CD4-positive, alpha-beta memory T cell (primary cell): ENCODE measurements at places on chromosomes 1 and 21.

GRCh38 chr1:81287411-81288080 is 513.2 kb upstream of the ADGRL2 start:
- no peak for DNase-seq

- DNase-seq = no peak
These were observed 75.5 kb downstream of the ASTN1 start for GRCh38 chr1:177088966-177089365.

GRCh38 chr1:51425273-51425672 is 93.8 kb downstream of the EPS15 start:
- DNase-seq = no peak

DNA sequence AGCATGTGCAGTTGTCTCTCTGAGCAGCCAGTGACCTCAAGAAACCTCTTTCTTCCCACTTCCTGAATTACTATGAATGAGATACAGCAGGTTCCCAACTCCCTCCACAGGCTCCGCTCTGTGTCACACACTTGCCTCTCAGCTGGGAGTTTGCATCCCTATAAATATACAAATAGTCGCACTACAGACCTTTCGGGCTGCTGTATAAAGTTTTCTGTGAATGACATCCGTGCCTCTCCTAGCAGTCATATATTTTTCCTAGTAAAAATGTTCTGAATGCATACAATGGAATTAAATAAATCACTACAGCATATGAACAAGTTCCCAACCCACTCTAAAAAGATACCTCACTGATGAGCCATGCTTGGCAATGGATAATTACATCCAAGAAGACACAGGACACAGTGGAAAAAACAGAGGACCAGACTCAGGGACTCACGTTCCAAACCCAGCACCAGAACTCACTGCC is 66.8 kb downstream of the CAPZB start:
- DNase-seq = no peak
